ENCODE measurements at places on chromosomes 7 and 10. TPM values are rescaled to one million over a fixed set of nuclear protein-coding genes. Genes with fewer than 3 reads are reported as not detected.

DNA sequence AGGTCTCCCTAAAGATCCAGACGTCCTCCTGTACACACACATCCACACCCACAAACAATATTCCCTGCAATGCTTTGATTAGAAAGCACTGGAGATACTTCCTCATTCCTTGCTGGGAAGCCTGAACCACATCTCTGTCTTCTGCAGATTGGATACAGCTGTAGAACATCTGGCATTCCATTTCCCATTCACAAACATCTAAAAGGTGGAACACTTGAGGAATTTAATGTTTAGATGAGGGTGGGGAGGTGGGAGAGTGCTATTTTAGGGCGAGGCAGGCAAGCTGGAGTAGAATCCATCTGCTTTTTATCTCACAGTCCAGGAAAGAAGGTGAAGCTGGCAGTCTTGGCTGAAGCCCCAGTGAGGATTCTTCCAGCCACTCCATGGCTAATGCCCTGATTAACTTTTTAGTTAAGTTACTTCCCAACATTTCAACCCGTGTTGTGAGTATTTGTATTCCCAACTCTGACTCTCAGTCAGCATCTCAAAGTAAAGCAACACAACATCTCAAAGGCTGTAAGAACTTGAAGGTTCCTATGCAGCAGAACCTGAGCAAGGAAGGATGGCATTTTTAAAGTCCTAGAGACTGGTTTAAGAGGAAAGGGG, 46.1 kb downstream of the CYTH3 start:
- no peak for DNase-seq

DNA sequence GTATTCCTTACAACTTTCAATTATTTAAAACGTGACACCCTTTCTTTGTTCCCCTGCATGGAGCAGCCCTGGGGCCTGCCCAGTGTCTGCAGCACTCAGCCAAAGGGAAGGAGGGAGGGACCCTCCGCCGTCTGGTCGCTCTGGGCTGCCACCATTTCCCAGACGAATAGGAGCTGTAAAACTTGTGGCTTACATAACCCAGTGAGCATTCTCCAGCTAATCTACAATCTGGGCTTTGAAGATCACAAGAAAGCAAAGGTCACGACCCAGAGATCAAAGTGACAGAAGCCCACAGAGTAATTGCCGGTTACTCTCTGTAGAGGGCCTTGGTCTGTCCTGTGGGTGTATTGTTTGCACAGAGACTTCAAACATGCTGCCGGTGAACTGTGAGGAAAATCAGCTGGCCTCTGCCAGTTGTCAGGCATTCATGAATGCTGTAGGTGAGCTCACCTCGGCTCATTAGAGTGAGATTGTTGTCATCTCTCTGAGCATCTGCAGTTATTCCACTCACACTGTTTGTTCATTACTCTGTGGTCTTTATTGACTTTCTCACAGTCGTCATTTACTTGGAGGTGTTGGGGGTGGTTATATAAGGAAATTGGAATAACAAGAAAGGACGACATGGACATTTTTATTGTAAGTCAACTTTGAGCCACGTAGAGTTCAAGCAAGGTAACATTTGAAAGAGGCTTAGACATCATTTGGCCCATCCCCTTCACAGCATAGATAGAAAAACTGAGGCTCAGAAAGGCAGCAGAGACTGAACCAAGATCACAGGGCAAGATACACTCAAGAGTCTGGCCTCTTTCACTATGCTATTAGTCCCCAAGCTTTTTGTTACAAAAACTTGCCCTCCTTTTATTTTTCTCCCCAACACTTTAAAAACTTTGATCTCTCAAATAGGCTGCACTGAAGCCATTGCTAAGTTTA, 619.8 kb downstream of the LRMDA start:
- no peak for DNase-seq

DNA sequence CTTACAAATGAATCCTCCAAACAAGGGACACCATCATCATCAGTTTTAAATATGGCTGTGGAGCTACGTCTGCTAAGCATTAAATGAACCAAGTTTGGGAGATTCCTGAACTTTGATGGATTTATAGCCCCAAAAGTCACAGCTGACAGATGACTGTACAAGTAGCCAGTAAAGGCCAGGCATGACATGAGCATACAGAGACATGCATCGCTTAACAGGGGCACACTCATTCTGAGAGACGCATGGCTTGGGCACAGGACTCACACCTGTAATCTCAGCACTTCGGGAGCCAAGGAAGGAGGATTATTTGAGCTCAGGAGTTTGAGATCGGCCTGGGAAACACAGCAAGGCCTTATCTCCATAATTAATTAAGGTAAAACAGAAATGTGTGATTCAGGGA, 166.2 kb downstream of the PARD3 start:
- no peak for DNase-seq

DNA sequence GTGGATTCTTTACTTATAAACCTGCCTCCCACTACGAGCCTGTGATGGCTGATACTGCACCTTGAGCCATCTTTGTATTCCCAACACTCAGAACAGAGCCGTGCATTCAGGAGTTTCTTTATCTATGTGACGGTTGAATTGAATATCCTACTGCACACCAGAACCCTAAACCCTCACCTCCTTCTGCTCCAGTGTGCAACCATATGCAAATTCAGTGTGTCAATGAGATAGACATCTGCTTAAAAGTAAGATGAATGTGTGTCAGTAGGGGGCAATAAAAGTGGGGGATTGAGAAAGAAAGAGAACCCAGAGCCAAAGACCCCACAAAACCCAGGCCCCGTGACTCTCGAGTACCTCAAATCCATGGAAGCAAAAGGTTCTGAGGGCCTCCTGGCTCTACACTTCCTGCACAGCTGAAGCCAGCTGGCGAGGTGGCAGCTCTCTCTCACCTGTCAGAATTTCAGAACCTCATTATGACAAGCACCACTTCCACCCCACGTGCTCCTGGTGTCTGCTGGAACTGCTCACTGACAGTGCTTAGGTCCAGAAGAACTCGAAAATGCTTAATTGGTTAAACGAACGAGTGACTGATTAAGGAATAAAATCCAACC, 143.3 kb upstream of the GPR26 start:
- DNase-seq: no peak

- DNase-seq: no peak
Measured at GRCh38 chr7:13411151-13411550, 578.3 kb downstream of the ETV1 start.

GRCh38 chr7:132354527-132354926, 221.7 kb downstream of the PLXNA4 start:
- no peak for DNase-seq

EBF3 gene
- total RNA-seq: 0.64 TPM

HYAL4 gene
- total RNA-seq: not detected

ZNF33B gene
- 25.1 TPM for total RNA-seq

DNA sequence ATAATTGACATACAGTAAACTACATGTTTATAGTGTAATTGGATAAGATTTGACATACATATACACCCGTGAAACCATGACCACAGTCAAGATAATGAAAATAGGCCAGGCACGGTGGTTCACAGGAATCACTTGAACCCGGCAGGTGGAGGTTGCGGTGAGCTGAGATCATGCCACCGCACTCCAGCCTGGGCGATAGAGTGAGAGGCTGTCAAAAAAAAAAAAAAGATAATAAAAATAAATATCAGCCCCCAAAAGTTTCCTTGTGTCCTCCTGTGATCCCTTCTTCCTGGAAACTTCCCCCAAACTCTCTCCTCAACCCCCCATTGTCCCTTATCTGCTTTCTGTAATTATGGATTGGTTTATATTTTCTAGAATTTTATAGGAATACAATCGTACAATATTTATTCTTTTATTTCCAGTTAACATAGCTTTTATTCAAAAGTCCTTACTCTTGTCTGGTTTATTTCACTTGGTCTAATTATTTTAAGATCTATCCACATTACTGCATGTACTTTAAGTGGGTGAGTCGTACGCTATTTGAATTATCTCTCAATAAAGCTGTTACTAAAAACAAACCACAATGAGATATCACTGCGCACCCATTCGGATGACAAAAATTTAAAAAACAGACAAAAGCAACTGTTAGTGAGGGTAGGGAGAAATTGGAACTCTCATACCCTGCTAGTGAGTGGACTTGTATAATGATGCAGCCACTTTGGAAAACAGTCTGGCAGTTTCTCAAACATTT, 30.1 kb upstream of the TNPO3 start:
- no peak for DNase-seq

UPK3B gene
- total RNA-seq: 9.8 TPM

GRCh38 chr10:129861776-129862531, 102.1 kb downstream of the EBF3 start:
- no peak for DNase-seq

PPP1R17 gene
- total RNA-seq: not detected

DNA sequence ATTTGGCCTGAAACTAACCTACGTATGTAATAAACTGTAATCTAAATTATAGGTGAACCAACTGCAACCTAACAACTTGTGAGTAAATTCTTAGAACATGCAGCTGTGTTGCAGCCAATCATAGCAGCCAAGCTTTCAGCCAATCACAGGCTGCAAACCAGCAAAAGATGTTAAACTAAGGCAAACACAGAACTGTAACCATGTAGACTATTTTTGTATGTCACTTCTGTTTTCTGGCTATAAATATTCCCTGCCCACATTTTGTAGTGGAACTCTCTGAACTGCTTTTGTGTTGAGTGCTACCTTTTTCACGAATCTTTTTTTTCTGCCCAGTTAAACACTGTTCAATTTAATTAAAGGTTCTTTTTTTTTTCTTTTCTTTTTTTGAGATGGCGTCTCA, 28.2 kb upstream of the ZPBP start:
- no peak for DNase-seq

GRCh38 chr7:70758646-70759045, 373.3 kb upstream of the GALNT17 start:
- no peak for DNase-seq

FGL2 gene
- total RNA-seq: not detected

- DNase-seq: no peak
Measured at GRCh38 chr7:142487124-142487523, 229.3 kb upstream of the PRSS58 start.
